ENCODE measurements at places on chromosomes 3 and 15.

GRCh38 chr15:88378188-88378637 lies 89.0 kb downstream of the MRPL46 start:
- DNase-seq: no peak

DNA sequence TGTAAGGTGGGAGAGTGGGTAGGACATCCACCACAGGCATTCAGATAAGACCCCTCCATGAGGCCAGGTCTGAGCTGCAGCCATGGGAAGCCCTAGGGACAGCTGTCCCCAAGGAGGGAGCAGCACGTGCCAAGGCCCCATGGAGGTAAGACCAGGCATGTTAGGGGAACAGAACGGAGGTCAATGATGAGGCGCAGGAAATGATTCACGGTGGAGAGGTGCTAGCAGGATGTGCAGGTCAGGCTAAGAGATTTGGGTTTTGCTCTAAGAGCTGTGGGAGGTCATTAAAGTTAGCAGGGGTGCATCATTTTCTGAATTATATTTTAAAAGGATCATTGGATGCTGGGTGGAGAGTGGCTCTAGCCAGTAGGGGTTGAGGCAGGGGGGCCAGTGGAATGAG lies 66.4 kb upstream of the SNRPA1 start:
- DNase-seq: no peak

- DNase-seq: no peak
Observed at GRCh38 chr3:58743296-58743695, 76.7 kb upstream of the FAM3D start.

DNA sequence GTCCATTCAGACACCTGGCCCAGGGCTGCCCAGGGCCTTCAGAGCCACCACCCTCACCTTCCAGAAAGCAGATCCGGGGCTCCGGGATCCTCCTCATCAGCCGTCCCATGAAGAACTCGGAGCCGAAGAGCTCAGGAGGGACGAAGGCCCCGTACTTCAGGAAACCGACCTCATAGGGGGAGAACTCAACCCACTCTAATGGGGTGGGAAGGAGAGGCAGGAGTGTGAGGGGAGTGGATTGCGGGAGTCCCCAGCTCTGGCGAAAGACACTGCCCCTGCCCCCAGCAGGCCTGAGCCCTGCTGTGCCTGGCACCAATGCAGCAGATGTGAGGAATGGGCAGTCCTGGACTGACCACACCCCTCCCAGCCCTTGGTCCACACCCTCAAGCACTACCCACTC lies 22.6 kb downstream of the PLA2G4D start:
- no peak for DNase-seq

GRCh38 chr15:101399431-101399830 lies 90.1 kb downstream of the PCSK6 start:
- no peak for DNase-seq

DNA sequence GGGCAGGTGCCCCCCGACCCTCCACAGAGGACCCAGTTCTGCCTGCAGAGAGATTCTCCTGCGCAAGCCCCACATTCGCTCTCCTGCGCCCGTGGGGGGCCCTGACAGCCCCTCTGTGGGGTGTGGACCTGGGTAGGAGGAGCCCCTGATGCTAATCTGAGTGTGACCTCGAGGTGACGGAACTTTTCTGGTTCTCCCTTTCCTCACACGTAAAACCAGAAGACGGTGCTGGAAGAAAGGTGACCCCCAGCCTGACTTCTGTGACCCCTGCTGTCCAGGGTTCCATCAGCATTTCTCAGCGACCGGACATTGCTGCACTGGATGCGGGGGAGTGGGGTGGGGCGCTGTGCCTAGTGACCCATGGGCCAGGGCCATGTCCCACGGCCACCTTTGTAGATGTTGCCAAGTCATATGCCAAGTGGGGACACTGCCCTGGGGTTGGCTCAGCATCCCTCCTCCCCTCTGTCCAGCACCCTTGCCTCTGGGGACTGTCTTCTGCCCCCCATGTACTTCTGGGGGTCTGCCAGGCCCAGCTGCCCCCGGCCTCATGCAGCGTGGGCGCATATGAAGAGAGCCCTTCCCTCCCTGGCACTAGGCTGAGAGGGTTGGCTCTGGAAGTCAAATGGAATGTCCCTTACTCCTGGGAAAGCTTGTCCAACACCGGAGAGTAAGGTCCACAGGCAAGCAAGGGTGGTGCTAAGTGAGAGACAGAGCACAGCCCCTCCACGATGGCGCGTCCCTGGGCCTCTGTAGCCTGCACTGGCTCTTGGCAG lies 129.1 kb upstream of the MEF2A start:
- no peak for DNase-seq

DNA sequence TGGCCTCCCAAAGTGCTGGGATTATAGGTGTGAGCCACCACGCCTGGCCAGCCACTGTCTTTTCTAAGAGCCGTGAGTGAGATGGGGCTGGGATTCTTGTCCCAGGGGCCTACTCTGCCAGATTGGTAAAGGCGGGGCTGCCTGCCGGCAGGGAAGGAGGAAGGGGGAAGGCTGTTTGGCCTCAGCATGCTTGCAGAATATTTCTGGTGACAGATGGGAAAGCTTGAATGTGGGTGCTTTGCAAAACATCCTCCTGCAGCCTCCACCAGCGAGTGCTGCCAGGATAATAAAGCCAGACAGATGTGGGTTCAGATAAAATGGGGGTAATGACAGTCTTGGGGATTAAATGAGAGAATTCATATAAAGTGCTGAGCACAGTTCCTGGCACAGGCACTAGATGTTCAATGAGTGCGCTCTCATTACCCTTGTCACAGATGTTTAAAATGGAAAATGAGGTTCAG lies 19.8 kb upstream of the ACOX2 start:
- DNase-seq: no peak
